Mucosa of descending colon (tissue), 3 donors: ENCODE measurements at places on chromosomes 3 and 15. TPM values are rescaled to one million over a fixed set of nuclear protein-coding genes. Genes with fewer than 3 reads are reported as not detected.

The GATA2 gene
- 10.1 TPM for total RNA-seq

The MAP2K5 gene
- total RNA-seq = 26.4 TPM

The UQCRC1 gene
- 554 TPM for total RNA-seq

The CIB2 gene
- 13.7 TPM for total RNA-seq
